ENCODE measurements at places on chromosomes 2 and 18.

- no peak for DNase-seq
Observed at GRCh38 chr18:8730080-8730827, 24.9 kb downstream of the MTCL1 start.

DNA sequence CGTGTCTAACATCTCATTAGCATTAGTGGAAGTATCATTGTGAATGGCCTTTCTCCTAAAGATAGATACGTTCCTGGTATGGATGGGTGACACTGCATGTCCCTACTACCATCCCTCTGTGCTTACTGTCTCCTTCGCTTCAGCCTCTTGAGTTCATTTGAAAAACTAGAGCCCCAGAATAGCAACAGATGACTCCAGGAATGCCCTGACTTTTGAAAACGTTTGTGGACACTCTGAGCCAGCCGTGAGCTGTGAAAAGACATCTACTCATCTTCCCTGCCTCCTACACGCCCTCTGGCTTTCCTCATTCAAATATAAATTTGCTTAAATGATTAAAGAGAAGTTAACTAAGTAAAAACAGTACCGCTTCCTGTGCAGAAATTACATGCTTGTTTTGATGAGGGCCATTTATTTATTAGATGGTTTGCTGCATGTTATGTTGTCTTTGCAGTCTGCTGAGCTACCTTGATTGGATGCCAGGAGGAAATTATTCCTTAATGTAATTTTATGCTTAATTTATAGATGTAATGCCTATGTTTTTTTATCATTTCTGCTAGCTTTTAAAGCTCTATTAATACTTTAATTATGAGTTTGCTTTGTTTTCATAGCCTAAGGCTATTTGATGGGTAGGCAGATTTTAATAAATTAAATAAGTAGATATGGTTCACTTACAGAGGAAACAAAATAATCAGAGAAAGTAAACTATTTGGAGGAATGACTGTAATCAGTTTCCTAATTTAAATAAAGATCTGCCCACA is 32.1 kb upstream of the MYO3B start:
- no peak for DNase-seq

- no peak for DNase-seq
Observed at GRCh38 chr2:112055730-112056625, 909 bp downstream of the TMEM87B start.

DNA sequence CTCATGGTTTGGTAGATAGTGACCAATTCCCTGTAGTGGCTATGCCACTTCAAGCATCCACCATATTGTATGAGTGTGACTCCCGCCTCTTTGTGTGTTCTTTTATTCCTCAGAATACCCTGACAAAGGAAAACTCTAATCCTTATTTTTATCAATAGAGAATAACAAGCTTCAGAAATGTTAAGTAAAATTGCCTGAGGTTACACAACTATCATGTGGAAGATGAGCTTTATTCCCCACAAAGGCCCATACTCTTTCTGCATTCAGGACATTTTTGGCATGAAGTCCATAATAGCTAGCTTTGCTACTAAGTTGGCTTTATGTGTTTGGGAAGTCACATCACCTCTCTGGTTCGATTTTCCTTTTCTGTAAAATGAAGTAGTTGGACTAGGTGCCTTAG is 276.8 kb downstream of the PIK3C3 start:
- DNase-seq: no peak

- no peak for DNase-seq
Observed at GRCh38 chr2:175414882-175415487, 233.5 kb upstream of the ATP5MC3 start.

DNA sequence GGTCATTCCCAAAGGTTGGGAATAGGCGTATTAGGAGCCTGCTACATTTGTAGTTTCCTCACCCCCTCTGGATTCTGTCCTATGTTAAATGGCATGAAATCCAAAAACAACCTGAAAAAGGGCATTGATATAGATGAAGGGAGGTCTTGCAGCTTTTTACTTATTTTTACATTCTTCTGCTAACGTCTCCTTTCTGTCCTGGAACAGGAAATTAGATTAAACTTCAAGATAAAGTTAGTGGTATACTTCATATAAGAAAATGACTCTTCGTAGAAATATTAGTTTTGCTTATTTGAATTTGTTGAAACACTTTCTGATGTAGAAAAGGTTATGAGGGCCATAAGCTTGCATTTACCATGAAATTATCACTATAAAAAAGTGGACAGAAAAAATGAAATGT is 694.5 kb downstream of the ADCYAP1 start:
- DNase-seq: no peak

GRCh38 chr2:25389161-25389560 is 47.4 kb upstream of the DNMT3A start:
- no peak for DNase-seq
